ENCODE measurements at places on chromosomes 6 and 20. TPM values are rescaled to one million over a fixed set of nuclear protein-coding genes. Genes with fewer than 3 reads are reported as not detected.

- no peak overlapping the region for H3K4me3 ChIP-seq
- H3K4me1 ChIP-seq, result no peaks in the 10 kb centered on the region
- no peak for DNase-seq
- no peaks in the 10 kb centered on the region for H3K36me3 ChIP-seq
- no peak overlapping the region for H3K27ac ChIP-seq
These were observed 677.5 kb downstream of the HDGFL1 start for GRCh38 chr6:23246896-23247295.

DNA sequence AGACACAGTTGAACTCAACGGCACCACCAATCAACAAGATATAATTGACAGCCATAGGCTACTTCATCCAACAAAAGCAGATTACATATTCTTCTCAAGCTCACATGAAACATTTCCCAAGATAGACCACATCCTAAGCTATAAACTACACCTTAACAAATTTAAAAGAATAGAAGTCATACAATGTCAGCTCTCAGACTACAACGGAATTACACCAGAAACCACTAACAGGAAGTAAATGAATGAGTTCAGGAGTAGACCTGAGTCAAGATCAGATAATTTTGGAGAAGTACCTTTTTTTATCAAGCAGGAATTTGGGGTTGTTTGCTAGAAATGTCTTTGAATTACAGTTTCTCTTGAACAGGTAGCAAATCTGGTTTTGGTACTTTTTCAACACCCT lies 237.8 kb downstream of the TBX18 start:
- H3K4me1 ChIP-seq, result no peaks in the 10 kb centered on the region
- no peaks in the 10 kb centered on the region for H3K36me3 ChIP-seq
- no peak overlapping the region for H3K4me3 ChIP-seq
- no peak for DNase-seq
- no peak overlapping the region for H3K27ac ChIP-seq

DNA sequence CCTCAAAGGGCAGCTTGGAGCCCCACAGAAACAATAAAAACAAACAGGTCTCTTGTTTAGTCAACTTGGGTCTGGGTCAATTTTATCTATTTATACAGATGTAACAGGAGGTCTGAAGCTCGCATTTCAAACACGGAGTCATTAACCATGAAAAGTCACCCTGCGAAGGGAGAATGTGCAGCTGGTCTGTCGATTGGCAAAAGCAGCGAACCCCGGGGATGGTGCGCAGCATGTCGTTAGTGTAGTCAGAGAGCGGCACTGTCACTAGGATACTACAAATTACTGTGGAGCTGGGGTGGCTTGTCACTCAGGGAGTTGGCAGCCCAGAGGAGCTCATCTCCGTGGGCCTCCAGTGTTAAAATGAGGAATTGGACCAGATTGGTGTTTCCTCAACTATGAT lies 190.4 kb upstream of the ARG1 start:
- H3K4me3 ChIP-seq, result no peak overlapping the region
- no peak overlapping the region for H3K27ac ChIP-seq
- DNase-seq, result no peak

PPP1R3G gene
- polyA plus RNA-seq, result 0.09 TPM

DNA sequence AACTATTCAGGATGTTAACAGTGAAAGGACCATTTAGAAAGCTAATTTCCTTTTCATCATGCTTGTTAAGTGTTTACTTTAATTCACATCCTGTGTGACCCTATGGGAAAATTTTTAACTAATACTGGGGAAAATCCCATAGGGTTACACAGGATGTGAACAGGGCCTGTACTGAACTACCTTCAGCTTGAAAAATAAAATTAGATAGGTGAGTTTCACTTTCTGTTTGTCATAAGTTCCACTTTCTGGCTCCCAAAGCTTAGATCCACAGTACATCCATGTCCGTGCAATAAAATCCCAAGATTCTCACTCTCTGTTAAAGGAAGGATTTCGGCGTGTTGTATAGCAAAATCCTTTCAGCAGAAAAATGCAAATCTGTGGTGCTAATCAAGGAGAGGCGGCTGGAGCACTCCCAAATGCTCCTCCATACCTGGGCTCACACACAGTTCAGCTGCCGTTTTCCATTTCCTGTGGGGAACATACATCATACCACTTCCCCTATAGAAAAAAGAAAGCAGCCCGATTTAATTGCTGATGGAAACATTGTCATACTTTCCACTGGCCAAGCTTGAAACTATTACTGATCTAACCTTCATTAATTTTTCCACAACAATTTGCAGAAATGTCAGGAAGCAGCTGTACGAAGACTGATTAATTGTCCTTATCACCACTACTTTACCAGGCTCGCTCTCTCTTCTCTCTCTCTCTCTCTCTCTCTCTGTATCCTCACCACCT lies 125.2 kb downstream of the HIVEP2 start:
- no peaks in the 10 kb centered on the region for H3K27me3 ChIP-seq
- no peak for DNase-seq
- no peak overlapping the region for H3K4me3 ChIP-seq
- peak overlapping the region; percentile 41 for H3K27ac ChIP-seq
- H3K4me1 ChIP-seq, result peaks cover 21% of the 10 kb centered on the region

Data from pancreas (tissue), 10 donors.